ENCODE measurements at places on chromosomes 13 and 19.

DNA sequence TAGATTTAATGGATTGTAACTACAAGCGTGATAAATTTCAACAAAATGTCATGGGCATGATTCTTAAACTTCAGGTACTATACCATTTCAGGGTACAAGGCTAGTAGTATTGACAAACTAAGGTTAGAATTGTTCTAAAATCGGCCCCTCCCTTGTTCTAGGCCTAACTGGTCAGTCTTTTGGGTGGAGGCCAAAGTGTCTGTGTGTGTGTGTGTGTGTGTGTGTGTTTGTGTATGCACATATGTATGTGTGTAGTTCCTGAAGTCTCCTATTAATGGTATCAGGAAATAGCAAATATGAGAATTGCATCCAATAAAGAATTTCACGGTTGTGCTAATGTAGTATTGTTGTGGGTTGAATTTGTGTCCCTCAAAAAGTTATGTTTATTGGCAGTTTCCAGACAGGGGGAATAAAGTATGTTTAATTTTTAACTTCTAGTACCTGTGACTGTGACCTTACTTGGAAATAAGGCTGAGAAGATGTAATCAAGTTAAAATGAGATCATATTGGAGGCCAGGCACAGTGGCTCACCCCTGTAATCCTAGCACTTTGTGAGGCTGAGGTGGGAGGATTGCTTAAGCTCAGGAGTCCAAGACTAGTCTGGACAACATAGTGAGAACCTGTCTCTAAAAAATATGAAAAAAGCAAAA, 119.2 kb downstream of the KLF5 start:
- no peak for DNase-seq

DNA sequence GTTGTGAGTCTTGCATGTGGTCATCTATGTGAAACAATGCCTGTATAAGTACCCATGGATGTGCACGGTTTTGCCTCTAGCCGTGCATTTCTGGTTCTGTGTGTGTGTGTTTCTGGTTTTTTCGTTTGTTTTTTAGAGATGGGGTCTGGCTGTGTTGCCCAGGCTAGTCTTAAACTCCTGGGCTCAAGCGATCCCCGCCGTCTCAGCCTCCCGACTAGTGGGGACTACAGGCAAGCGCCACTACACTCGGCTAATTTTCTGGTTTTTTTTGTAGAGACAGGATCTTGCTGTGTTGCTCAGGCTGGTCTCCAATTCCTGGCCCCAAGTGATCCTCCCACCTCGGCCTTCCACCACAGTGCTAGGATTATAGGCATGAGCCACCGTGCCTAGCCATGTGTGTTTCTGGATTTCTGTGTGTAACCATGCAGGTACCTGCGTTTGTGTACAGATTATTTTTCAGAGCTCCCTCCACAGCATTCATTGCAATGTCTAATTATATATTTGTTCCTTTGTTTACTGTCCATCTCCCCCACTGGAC, 15.9 kb upstream of the FOSB start:
- DNase-seq: no peak

DNA sequence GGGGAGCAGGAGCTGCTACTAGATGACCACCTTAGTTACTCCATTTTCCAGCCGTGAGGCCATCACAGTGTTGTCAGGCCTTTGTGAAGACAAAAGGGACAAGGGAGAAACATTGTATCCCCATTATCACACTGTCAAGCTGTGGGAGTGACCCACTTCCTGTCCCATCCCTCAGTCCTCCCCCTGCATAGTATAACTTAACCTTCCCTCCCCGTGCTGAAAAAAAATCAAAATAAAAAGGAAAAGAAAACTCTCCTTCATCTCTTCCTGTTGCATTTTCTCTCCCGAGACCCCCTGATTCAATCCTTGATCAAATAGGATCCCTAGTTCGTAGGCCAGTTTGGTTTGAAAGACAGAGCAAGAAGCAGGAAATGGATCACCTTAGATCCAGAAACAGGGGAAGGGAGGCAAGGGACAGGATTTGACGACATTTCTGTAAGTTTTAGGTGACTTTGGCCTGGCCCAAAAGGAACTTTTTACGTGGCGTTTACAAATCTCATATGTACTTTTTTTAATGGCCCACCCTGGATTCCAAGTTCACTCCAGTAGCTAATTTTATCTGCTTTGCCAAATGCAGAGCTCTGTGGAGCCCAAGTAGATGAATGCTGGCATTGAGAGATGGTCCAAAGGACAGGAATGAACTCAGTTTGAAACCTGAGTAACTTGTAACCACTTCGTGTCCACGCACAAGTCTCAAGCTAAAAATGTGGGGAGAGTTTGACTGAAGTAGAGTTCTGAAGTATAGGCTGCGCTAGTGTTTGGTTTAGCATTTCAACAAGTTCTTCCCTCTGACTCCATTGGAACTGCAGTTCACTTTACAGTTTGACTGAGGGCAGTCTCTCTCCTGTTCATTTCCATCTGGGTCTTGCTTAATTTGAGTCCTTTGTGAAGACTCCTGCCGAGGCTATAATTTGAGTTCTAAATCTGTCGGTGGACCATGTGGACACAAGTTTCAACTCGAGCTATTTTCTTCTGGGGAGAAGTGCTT, 16.6 kb upstream of the GATAD2A start:
- no peak for DNase-seq

GRCh38 chr13:27621116-27621365, 651 bp upstream of the POLR1D start:
- no peak for DNase-seq

DNA sequence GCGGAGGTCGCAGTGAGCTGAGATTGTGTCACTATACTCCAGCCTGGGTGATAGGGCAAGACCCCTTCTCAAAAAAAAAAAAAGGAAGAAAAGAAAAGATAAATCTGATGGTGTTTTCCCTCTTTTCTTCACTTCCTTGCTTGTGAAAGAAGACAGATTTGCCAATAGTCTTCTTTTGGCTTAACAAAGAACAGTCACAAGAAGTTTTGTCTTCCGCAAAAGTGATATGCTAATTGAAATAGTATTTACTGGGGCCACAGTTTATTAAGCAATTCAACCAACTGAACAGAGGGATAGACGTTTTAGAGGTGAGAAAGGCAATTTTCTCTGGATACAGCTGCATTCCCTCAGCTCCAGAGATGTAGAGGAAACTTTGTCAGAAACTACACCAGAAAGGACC, 22.9 kb upstream of the PLAUR start:
- no peak for DNase-seq

- peak; percentile 73 for DNase-seq
Measured at GRCh38 chr19:45498411-45499195, at the start of gene PPM1N. Gene PPM1N, plus strand, starts transcription at chr19:45498443. Its CDS starts 30 bp downstream, at chr19:45498473.

GRCh38 chr13:75494491-75494890, 12.5 kb upstream of the TBC1D4 start:
- no peak for DNase-seq

DNA sequence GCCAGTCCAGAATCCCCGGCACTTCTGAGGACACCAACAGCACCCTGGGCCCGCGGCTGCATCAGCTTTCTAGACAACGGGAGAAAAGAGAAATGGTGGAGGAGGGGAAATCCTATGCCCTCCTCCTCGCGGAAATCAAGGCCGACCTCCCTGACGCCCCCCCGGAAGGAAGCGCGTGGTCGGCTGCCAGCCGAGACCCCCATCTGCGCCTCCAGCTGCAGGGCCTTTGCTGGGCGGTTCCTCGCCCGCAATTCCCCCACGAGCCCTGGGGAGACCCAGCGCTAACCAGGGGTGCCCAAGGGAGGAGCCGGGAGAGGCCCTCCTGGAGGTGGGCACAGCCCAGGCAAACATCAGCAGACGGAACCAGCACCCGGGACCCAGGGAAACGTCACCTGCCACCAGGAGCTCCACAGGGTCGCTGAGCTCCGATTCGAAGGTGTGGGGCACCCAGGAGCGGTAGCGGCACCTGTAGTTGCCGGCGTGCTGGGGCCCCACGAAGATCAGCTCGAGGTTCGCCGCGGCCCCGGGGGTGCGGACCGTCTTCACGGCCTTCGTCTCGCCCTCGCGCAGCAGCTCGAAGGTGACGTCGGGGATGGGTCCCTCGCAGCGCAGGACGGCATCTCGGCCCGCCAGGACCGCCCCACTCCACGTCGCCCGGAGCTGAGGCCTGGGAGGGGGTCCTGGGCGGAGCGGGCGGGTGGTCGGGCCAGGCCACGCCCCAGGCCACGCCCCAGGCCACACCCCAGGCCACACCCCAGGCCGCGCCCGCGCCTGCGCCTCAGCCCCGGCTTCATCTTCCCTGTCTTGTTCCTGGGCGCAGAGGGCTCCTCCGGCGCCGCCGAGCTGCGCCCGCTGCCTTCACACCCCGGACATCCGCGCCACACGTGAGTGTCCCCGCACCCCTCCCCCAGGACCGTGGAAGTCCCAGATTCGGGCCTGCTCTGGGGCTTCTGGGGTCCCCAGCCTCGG, 6.0 kb downstream of the A1BG start:
- DNase-seq: peak; percentile 77

DNA sequence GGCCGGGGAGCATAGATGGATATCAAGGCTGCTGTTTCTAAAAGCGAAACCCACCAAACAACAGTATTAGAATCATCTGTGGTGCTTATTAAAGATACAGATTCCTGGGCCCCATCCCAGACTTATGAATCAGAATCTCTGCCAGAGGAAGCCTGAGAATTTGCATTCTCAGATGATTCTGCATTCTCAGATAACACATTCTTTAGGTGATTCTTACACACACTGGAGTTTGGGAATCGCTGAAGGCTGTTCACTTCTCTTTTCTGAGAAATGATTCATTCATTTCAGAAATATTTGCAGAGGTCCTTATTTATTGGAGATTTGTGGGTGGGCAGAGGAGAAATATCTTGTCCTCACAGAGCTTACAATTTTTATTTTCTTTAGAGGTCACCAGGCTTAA, 24.4 kb downstream of the ALOX5AP start:
- DNase-seq: no peak

DNA sequence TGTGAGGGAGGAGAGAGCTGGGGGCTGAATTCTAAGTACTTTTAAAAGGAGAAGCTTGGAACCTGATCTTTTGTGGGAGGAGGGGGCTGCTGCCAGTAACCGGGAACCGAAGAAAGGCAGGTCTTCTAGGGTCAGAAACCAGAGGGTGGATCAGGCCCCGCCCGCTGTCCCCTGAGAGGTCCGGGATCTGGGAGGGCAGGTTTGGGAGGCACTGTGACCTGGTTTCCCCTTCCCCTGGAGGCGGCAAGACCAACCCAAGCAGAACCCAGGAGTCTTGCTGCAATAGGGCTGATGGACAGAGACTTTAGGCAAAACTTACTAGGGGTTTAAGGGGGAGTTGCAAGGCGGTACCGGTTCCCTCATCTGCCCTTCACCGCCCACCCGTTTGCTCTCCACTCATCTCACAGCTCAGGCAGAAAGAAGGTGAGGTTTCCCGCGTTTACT, 707 bp upstream of the KLK8 start:
- DNase-seq: no peak

GRCh38 chr13:25608181-25608580, 236.4 kb downstream of the ATP8A2 start:
- no peak for DNase-seq

DNA sequence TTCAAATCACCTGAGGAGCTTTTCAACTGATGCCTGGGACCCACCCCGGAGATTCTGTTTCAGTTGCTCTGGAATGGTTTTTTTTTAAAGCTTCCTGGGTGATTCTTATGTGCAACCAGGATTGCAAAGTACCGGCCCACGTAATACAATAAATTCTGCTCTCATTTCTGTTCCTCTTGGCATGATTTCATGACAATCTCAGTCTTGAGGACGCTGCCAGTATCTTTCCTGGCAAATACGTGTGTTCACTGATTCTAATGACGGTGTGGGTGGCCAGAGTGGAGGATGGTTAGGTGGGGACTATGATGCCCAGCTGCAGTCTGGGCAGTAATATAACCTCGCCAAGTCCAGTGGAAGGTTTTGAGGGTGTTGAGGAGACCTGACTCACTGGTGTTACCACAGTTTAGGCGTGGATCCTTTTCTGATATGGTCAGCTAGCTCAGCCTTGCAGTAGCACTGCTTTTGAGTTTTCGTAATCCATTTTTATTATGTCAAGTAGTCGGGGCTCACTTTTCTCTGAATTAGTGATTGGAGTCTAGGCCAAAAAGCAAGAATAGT, 49.4 kb downstream of the FAM124A start:
- DNase-seq: no peak

DNA sequence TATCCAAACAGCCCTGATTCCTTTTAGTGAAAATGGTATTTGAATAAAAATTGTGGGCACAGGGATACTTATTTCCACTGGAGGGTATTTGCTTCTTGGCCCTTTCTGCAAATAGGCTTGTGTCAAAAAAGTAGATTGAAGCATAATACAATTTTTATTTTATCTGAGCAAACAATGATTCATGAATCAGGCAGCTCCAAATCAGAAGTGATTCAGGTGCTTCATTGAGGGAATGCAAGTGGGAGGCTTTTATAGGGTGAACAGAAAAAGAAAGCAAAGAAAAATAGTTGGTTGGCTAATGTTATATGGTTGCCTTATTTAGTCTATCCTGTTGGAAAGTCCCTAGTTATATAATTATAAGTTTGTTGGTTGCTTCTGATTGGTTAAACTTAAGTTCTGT, 117.9 kb downstream of the ITGBL1 start:
- no peak for DNase-seq

- DNase-seq: no peak
Measured at GRCh38 chr13:42040730-42041010, 7.8 kb upstream of the DGKH start.

DNA sequence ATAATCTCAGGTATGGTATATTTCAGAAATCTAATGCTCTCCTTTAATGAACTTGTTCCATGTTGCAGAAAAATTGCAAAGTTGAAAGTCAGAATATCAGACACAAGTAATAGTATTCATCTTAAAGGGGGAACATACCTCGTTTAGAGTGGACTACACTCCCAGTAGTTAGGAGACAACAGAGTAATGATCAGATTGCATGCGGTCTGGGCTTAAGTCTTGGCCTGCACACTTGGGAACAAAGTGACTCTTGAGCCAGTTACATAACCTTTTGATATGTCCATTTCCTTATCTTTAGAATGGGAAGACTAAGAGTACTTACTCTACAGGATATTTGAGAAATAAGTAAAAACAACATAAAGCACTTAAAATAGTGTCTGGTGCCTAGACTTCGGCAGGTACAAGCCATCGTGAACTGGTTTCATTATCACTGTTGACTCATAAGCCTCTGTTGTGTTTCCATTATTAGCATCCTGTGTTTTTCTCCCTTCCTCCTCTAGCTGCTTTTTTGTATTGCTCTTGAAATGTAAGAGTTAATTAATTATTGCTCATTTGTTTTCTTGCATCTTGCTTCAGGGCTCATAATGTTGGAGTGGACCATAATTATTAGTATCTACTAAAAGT, 53.0 kb downstream of the DPY19L3 start:
- no peak for DNase-seq

DNA sequence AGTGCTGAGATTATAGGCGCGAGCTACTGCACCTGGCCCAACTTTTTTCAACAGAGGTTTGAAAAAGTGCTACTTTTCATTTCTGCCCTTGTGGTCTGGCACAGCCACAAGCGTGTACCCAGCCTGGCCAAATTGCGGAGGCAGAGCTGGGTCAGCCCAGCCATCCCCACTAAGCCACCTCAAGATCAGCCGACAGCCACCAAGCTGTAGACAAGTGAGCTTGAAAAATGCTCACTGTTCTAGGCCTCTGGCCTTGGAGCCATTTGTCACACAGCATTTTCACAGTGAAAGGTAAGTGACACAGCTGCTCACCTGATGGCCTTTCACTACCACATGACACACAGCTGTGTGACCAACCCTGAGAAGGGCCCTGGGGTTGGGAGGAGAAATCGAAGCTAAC, 27.3 kb downstream of the DNMT1 start:
- no peak for DNase-seq

GRCh38 chr13:98275681-98276171, 98.7 kb upstream of the RNF113B start:
- no peak for DNase-seq
